ENCODE measurements at places on chromosomes 7 and 10.

- DNase-seq, result no peak
Measured at GRCh38 chr10:20303453-20304152, 487.4 kb downstream of the PLXDC2 start.

- DNase-seq, result no peak
Measured at GRCh38 chr10:104117839-104118323, 4.1 kb upstream of the SFR1 start.

- no peak for DNase-seq
Measured at GRCh38 chr7:81140252-81140651, 221.4 kb upstream of the SEMA3C start.

DNA sequence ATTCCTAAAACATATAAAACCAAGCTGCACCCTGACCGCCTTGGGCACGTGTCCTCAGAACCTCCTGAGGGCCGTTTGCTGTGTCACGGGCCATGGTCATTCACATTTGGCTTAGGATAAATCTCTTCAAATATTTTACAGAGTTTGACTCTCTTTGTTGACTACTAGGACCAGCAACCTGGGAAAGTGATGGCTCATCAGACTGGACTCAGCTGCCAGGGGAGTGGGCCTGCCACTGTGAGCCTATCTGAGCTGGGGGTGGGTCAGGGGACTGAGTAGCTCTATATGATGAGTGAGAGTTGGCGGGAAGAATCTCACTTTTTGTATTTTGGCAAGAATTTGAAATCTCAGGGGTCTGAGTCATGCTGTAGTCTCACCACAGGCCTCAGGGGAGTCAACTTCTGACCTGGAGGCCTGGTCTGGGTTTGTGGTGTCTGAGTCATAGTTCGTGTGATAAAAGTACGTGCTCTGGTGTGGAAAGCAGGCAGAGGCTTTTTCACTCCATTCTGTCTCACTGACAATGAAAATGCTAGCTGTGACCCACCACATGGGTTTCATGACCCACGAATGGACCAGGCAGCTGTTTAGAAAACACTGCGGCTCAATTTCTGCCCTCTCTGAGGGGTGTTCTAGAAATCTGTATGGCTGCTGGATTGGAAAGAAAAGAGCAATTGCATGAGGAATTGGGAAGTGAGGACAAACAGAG is 4.2 kb upstream of the UPP1 start:
- peak; percentile 99 for DNase-seq
